Stimulated activated CD4-positive, alpha-beta T cell treated with anti-CD3 and anti-CD28 coated beads, Interleukin-12 subunit alpha, Interleukin-12 subunit beta, amount 100 ng/mL, for 4 hours (primary cell): ENCODE measurements at places on chromosomes 1 and 21.

DNA sequence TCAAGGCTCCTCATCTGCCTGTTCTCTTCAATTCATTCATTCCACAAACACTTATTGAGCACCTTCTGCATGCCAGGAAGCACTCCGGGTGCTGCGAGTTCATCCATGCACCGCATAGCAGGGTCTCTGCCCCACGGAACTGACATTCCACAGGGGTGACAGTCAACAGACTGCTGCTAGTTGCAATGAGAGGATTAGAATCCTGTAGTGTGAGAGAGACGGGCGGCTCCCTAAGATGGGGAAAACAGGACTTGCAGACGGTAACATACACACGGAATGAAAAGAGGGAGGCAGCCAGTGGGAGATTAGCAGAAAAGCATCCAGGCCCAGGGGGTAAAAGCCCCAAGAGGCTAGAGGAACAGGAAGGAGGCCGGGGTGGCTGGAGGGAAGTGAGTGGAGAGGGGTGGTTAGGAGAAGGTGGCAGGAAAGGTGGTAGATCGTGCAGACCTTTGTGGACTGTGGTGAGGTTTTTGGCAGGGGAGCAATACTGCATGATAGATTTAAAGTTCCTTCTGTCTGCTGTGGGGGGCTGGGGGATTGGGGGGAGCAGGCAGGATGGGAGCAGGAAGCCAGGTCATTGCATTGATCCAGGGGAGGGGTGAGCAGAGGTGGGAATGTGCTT, 6.6 kb downstream of the TNFRSF8 start:
- no peak for DNase-seq

DNA sequence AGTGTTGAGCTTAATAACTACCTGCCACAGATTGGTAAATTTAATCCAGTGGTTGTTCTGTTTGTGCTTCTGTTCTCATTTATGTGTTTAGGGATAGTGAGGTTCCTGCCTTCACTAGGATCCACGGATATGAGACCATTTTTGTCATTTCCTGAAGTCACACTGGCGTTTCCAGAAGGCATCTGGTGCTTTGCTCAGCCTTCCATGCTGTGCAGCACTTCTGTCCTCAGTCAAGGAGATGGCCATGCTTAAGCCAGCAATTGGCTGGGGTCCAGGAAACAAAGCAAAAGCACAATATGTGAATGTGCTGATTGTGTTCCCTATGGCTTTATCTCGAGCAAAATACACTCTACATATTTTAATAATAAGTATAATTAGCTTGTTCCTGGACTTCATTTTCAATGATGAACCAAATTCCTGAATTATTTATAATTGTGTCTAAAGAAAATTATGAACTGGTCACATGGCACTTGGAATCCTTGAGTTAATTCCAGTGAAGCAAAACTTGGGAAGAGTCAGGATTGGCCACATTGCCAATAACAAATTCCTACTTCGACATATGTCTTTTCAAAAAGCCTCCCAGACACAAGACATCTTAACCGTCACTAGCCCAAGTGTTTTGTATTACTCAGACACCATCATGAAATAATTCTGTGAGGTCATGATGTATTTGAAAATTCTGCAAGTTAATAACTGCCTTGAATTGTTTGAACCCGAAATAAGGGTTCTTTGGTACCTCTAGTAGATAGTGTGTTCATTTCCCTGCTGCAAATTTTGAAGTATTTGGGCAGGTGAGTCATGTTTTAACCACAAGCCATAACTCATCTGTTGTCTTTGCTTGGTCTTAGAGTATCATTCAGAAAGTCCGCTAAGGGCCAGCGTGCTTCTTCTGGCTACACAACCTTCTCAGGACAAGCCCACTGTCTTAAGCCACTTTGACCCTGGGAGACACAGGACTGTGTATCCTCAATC, 412.4 kb downstream of the DISC1 start:
- DNase-seq: no peak

DNA sequence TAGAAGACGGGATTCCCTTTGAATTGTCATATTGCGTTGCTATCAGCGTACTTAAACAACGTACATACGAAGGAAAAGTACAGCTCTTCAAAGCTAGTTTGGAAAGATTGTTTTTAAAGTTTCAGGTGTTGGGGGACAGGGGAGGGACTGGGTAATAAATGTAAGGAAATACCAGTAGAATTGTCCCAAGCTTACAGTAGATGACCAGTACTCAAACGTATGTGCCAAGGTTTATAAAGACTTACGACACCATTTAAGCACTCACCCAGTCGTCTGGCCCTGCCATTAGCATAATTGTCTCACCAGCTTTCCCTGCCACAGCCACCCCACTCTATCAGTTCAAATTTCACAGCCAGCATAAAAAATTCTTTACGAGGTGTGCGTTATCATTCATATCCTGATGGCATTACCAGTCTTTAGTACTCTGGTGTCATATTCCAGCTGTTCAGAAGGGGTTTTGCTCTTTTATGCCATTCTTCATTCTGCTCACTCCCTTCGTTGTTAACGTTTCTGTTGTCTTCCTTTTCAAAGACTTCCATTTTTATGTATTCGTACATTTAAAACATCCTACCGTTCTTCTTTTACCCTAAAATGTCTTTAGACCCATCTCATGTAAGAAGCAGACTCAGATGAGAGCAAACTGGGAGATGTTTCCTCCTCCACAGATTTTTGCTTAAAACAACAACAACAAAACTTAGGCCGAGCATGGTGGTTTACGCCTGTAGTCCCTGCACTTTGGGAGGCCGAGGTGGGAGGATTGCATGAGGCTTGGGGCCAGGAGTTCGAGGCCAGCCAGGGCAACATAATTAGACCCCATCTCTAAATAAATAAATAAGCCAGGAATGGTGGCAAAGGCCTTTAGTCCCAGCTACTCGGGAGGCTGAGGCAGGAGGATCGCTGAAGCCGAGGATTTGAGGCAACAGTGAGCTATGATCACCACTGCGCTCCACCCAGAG, 1.0 kb upstream of the HP1BP3 start:
- no peak for DNase-seq

DNA sequence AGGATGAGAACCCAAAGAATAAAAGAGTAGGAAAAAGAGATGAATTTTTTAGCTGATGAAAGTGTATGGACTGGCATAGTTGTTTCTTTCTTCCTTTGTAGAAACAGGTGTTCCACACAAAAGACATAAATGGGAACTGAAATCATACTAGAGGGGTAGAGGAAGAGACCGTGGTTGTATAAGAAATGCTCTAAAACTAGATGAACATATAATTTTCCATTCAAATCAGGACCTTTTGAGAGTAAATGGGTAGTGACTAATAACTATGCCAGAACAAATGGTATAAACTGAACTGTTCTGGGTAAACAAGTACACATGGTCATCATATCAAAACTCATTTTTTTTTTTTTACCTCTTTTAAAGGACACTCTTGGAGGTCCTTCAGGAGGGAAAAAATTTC, 344.2 kb downstream of the VAV3 start:
- no peak for DNase-seq

- no peak for DNase-seq
Observed at GRCh38 chr1:172054172-172054571, 212.9 kb downstream of the DNM3 start.

- DNase-seq: no peak
Observed at GRCh38 chr1:14826172-14826636, 227.7 kb downstream of the KAZN start.

DNA sequence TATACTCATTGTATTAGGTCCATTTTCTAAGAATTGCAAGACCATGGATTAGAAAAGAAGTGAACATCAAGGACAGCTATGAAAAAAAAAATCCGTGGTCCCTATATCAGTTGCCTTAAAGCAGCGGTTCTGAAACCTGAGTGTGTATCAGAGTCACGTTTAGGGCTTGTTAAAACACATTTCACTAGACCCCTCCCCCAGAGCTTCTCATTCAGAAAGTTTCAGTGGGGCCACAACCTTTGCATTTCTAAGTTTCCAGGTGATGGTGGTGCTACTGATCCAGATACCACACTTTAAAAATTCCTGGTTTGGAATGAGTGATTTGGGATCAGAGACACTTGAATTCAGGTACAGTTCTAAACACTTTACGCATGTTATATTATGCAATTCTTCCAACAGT, 96.1 kb upstream of the PRMT6 start:
- no peak for DNase-seq

DNA sequence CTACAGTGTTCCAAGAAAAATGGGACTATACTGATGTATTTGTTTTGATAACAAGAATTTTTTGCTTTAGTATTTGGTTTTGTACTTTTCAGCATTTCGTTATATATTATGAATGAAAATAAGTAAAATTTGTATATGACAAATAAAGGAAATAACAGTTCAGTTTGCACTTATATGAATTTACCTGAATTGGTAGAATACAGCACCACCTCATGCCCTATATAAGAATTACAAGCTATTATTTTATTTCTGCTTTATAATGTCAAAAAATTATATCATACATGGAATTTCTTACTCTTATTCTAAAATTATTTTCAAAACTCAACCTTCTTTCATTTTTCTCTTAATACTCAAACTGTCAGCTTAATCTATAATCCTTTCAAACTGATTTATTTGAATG, 14.6 kb downstream of the EFCAB7 start:
- no peak for DNase-seq

DNA sequence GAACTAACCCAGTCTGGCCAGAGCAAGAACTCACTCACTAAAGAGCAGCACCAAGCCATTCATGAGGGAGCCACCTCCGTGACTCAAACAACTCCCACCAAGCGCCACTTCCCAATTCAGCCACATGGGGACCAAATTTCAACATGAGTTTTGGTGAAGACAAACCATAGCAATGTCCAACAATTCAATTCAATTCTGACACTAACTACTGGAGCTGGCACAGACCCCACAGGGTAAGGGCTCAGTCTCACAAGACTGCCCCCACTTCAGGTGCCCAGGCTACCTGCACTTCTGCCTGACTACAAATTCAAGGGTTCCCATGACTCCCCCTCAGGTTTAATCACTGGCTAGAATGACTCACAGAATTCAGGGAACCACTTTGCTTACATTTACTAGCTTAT, 48.8 kb upstream of the RAP1A start:
- peak; percentile 12 for DNase-seq

GRCh38 chr1:224458996-224459395, 24.4 kb upstream of the WDR26 start:
- DNase-seq: no peak

DNA sequence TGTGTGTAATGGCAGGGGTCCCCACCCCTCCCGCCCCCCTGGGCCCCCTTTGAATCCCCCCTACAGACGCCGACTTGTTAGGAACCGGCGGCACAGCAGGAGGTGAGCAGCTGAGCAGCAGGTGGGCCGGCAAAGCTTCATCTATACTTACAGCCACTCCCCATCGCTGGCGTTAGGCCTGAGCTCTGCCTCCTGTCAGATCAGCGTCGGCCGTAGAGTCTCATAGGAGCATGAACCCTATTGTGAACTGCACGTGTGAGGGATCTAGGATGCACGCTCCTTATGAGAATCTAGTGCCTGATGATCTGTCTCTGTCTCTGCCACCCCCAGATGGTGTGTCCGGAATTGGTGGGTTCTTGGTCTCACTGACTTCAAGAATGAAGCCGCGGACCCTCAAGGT, 14.9 kb upstream of the VPS26C start:
- DNase-seq: no peak

GRCh38 chr1:202888221-202888530, 773 bp downstream of the RABIF start:
- DNase-seq: no peak

DNA sequence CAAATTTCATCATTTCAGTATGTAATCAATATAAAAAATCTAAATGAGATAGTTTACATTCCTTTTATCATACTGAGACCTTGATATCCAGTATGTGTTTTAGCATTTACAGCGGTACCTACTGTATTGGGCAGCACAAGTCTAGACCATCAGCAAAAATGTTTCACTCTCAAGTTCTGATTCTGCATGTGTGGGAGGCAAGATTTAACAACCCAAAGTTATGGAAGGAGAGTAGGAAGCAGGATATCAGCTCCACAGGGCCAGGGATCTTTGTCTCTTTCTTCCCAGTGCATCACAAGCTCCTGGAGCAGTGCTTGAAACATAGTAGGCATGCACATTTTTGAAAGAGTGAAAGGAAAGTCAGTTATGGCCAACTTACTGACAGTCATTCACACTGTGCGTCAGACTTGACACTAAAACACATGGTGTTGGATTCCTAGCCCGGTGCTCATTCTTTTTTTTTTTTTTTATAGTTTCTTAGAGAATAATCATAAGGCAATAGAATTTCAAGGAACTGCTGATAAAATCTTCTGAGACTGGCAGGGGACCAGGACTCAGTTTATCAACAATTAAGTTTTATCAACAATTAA, 6.1 kb downstream of the TENT5C start:
- no peak for DNase-seq

- no peak for DNase-seq
Observed at GRCh38 chr1:101290119-101290921, 53.5 kb downstream of the S1PR1 start.

DNA sequence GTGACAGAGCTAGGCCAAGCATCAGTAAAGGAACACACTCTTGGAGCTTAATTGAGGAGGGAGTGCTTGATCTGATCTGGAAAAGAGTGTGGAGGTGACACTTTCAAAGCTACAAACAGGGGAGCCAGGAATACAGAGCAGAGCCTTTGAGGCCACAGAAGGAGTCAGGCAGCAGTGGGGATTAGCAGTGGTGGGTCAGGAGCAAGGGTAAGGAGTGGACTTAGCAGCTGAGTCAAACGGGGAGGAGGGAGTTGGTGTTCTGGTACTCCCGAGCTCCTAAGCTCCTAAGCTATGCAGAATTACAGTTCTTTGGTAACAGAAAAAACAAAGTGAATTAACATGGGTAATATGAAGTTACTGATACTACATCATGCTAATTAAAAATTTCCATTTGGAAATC, 14.5 kb downstream of the RAB4A start:
- no peak for DNase-seq

GRCh38 chr1:114745291-114745690, 12.5 kb downstream of the CSDE1 start:
- DNase-seq: no peak

- no peak for DNase-seq
Observed at GRCh38 chr21:17491716-17492414, 21.0 kb upstream of the CXADR start.

GRCh38 chr1:92411511-92411910, 75.2 kb downstream of the GFI1 start:
- no peak for DNase-seq

- no peak for DNase-seq
Observed at GRCh38 chr21:18424276-18424675, 20.7 kb upstream of the TMPRSS15 start.

DNA sequence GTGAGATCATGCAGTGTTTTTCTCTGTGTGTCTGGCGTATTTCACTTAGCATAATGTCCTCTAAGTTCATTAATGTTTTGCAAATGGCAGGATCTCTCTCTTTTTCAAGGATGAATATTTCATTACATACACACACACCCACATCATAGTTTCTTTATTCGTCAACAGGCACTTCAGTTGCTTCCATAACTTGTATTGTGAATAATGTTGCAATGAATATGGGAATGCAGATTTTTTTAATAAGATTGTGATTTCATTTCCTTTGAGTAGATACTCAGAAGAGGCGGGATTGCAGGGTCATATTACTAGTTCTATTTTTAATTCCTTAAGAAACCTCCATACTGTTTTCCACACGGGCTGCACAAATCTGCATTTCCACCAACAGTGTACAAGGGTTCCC, 134.0 kb downstream of the CLEC20A start:
- no peak for DNase-seq
